OCI-LY7 (cell line): ENCODE measurements at places on chromosomes 16 and 17.

GRCh38 chr16:48547530-48547929 lies 62.5 kb downstream of the N4BP1 start:
- no peak for DNase-seq

DNA sequence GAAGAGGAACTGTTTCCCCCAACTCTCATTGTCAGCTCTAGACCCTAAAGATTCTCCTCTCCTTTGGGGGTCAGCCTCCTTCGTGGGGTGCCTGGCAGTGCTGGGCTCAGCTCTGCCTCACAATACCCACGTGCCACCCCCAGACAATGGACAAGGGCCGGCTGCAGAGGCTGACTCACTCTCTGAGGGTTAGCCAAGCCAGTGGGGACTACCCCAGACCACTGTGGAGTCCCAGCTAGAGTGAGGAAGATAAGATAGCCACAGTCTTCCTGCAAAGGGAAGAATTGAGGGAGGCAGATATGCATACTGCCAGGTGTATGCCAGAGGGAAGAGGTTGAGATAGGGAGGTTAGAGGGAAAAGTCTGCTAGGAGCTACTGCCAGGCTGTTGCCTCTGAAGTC lies 13.5 kb upstream of the MTMR4 start:
- no peak for DNase-seq

DNA sequence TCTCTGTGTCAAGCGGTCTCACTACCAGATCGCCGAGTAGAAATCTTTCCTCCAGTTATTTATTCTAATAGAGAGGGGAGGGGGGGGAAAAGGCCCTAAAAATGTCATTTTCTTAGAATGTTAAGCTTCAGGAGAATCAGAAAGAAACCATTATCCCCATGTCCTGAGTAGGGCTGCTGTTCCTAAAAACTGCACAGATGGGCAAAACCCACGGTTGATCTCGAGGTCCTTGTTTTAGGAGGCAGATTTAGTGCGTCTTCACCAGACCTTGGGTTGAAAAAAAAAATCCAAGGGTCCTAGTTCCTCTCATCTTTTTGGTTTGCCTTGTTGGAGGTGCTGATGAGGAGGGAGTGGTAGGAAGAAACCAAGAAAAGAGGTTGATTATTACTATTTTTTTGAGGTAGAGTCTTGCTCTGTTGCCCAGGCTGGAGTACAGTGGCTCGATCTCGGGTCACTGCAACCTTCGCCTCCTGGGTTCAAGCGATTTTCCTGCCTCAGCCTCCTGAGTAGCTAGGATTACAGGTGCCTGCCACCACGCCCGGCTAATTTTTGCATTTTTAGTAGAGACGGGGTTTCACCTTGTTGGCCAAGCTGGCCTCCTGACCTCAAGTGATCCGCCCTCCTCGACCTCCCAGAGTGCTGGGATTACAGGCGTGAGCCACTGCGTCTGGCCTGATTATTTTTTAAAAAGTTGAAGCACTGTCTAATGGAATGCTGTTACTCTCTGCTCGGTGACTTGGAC lies 1.4 kb downstream of the CBFB start:
- peak; percentile 12 for DNase-seq

GRCh38 chr17:77320044-77320440 lies 179.3 kb downstream of the SEC14L1 start:
- DNase-seq = no peak

GRCh38 chr17:10968007-10968406 lies 130.1 kb upstream of the PIRT start:
- DNase-seq = no peak

GRCh38 chr16:27899736-27900135 lies 163.8 kb downstream of the GSG1L start:
- DNase-seq = no peak

DNA sequence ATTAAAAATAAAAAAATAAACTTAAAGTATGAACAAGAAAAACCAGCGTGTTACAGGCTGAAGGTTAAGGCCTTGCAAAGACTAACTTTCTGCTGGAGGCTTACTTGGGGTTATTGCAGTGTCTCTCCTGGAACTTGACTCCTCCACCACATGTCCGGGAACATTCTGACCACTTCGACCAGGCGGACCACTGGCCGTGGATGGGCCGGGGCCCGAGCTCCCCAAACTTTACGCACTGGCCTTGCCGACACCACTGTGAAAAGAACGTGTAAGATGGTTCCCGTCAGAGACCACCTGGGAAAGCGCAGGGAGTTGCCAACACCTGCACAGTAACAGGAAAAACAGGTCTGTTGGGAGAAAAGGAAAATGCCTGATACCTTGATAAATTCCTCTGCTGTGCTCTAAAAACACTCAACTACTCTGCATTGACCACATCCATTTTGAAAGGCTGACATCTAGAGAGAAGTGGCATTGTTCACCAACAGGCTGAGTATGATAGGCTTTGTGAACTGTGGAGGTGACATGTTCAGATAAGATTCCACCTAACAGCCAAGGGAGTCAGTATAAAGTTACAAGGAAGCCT lies 99.1 kb downstream of the ADAMTS18 start:
- DNase-seq = no peak
